ENCODE measurements at places on chromosomes 2 and 18. TPM values are rescaled to one million over a fixed set of nuclear protein-coding genes. Genes with fewer than 3 reads are reported as not detected.
A peak's percentile ranks its signal among the peaks of the same experiment; 100 is the strongest.

The CDH7 gene
- not detected for total RNA-seq

The KATNAL2 gene
- total RNA-seq, result 0.86 TPM

The TIGD1 gene
- total RNA-seq, result 14.6 TPM

GRCh38 chr2:199460101-199460671 is 2.4 kb upstream of the SATB2 start:
- no peak for DNase-seq
- H3K27me3 ChIP-seq, result peaks cover 43% of the 10 kb centered on the region
- peaks cover 3% of the 10 kb centered on the region for H3K36me3 ChIP-seq
- peaks cover 10% of the 10 kb centered on the region for H3K4me1 ChIP-seq
- H3K4me3 ChIP-seq, result peak overlapping the region; percentile 95

GRCh38 chr2:221724631-221725203 is 152.6 kb upstream of the EPHA4 start:
- H3K4me3 ChIP-seq, result no peak overlapping the region
- no peaks in the 10 kb centered on the region for H3K4me1 ChIP-seq
- DNase-seq, result no peak
- no peaks in the 10 kb centered on the region for H3K27me3 ChIP-seq
- H3K27ac ChIP-seq, result no peak overlapping the region

The SH3RF3 gene
- 0.27 TPM for total RNA-seq

DNA sequence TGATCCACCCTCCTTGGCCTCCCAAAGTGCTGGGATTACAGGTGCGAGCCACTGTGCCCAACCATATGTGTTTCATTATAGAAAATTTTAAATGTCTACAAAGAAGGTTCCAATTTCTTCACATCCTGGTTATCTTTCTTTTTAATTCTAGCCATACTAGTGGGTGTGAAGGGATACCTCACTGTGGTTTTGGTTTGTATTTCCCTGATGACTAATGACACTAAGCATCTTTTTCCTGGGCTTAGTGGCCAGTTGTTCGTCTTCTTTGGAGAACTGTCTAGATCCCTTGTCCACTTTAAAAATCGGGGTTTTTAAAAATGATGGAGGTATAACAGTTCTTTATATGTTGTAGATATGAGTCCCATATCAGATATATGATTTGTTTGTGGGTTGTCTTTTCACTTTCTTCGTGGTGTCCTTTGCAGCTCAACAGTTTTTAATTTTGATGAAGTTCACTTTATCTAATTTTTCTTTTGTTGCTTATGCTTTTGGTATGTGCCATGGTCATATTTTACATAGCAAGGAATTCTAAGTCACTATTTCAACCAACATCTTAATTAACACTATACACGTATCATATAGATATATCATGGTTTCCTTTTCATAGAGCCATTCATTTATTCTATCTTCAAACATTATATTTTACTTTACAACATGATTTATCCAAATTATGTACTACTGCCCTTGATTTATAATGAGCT is 135.0 kb upstream of the RIOK3 start:
- H3K4me1 ChIP-seq, result no peaks in the 10 kb centered on the region
- H3K27me3 ChIP-seq, result no peaks in the 10 kb centered on the region
- H3K27ac ChIP-seq, result no peak overlapping the region
- DNase-seq, result no peak
- no peaks in the 10 kb centered on the region for H3K36me3 ChIP-seq

GRCh38 chr18:52007105-52007504 is 332.9 kb upstream of the DCC start:
- no peak overlapping the region for H3K4me3 ChIP-seq
- H3K27ac ChIP-seq, result no peak overlapping the region
- DNase-seq, result no peak
- no peaks in the 10 kb centered on the region for H3K36me3 ChIP-seq
- no peaks in the 10 kb centered on the region for H3K4me1 ChIP-seq
- no peaks in the 10 kb centered on the region for H3K27me3 ChIP-seq

GRCh38 chr2:189142893-189143759 is 36.4 kb downstream of the COL5A2 start:
- H3K27ac ChIP-seq, result peak overlapping the region; percentile 24
- no peaks in the 10 kb centered on the region for H3K27me3 ChIP-seq
- no peak overlapping the region for H3K4me3 ChIP-seq
- peaks cover 6% of the 10 kb centered on the region for H3K4me1 ChIP-seq
- no peaks in the 10 kb centered on the region for H3K36me3 ChIP-seq

DNA sequence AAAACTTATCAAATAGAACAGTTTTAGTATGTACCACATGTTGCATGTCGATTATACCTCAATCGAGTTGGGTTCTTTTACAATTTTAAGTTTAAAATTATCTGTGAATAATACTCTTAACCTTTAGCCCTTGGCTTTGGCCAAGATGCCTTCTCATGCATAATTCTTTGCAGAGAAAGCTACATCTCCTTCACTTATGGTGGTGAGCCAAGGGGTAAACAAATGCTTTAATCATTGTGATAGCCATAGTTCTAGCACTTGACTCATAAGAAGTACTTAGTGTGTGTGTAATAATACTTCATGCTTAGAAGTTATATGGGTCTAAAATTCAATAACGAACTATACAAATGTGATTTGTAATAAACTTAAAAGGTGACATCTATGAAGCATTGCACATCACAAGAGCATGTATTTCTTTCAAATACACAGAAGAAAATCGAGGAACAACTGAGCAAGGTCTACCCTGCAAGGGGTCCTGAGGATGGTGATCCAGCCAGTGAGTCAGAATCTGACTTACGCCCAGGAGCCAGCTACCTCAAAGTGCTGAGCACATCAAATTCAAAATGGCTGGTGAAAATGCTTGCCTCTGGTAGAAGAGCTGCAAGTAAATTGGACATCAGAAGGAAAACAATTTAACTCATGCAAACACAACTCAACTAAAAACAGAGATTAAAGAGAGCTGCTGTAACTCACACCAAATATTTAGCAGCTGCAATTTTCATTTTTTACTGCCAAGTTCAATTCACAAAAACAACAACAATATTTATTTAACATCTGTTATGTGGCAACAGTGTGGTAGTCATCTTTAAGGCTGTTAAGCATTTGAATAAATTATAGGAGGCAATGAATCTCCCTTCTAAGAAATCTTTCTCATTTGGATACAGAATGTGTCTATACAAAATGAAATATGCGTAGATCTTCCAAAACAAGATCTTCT is 23.8 kb upstream of the TTC39C start:
- no peaks in the 10 kb centered on the region for H3K36me3 ChIP-seq
- peak overlapping the region; percentile 1 for H3K4me3 ChIP-seq
- peak overlapping the region; percentile 96 for H3K27ac ChIP-seq
- no peaks in the 10 kb centered on the region for H3K27me3 ChIP-seq
- H3K4me1 ChIP-seq, result peaks cover 40% of the 10 kb centered on the region

DNA sequence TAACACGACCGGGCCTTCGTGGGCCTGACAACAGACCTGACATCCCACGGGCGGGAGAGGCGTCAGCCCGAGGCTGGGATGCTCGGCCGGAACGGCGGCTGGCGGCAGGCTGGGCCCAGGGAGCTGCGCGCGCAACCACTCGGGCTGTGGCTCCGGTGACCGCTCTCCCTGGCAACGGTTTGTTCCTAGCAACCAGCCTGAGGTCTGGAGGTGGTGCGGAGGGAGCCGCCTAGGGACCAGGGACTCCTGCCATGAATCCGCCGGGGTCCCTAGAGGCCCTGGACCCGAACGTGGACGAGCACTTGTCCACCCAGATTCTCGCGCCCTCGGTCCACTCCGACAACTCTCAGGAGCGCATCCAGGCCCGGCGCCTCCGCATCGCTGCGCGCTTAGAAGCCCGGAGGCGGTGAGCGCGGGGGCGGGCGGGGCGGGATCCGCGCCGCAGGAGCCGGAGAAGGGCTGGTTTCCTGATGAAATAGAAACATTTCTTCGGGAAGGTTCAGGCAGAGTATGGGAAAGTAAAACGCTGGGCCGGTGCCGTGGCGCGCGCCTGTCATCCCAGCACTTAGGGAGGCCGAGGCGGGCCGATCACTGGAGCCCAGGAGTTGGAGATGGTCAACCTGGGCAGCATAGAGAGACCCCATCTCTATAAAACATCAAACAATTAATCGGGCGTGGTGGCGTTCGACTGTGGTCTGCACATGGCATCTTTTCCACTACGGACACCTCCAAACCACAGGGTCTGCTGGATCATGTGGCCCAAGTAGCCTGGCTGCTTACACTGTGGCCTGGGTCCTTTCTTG is at the start of gene DRC1:
Gene DRC1 (plus strand): TSS at position 182 of the 803 bp plus-strand sequence. CDS start 70 bp downstream, at position 252.
- DNase-seq, result no peak
- H3K4me3 ChIP-seq, result no peak within 1 kb of the TSS
- H3K4me1 ChIP-seq, result peaks cover 3% of the 10 kb centered on the region
- H3K27me3 ChIP-seq, result peaks cover 15% of the 10 kb centered on the region

DNA sequence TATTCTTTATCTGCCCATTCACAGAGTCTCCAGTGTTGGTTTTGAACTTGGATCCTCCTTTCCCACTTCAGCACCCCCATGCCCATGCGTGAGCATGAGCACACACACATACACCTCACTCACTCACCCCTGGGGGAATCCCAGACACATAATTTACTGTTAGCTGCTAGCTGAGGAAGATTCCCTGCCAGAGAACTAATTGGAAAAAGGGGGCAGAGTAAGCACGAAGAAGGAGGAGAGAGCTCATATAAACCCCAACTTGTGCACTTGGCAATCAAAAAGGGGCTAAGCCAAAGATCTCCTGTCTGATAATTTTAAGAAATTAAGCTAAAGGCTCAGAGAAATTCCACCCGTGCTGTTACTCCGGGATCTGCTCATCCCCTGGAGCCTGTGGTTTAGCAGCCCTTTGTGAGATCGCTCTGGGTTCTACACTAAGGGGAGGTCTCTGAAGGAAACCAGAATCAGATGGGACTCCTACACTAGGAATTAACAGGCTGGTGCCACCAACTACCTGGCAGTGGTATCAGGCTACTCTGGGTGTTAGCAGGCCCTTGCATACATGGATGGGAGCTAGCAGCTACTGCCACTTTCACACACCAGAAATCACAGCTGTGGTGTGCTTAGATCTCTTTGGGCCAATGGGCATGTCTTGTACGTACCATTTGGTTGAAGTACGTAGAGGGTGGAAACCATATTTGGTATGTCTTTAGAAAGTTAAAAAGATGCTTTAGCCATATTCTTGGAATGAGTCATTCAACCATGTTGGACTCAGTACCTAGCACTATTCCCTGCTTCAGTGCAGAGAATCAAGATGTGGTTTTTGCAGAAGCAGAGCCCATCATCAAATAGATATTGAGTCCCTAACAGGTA is 95.6 kb upstream of the SLC14A2 start:
- no peak overlapping the region for H3K4me3 ChIP-seq
- no peak overlapping the region for H3K27ac ChIP-seq
- no peak for DNase-seq
- H3K36me3 ChIP-seq, result no peaks in the 10 kb centered on the region
- H3K27me3 ChIP-seq, result peaks cover 27% of the 10 kb centered on the region

The BOLL gene
- total RNA-seq, result not detected

DNA sequence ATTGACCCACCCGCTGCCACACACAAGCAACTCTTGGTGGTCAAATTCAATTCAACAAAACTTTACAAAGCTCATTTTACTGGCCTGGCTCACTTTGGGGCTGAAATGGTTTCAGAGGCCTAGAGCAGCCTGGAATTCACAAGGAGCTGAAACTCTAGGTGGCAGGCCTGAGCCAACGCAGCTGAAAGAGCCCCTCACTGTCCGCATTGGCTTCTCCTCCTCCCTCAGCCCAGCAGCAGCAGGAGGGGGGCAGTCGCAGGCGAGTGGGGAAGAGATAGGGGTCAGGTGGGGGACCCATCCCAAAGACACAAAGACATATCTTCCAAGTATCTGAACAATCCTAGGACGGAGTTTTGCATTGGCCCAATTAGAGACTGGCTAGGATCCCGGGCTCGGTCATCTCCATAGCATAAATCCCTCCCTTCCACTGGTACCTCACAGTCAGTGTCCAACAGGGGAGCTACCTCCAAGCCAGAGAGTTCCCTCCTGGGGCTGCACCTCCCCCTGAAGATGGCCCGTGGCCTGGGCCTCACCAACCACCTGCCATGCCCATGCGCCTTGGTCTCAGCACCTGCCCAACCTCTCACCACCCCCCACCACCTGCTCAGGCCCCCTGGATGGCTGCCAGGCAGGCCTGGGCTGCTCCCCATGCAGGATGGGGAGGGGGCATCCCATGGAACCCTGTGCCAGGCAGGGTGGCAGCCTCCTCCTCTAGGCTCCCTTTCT is 113.4 kb downstream of the ZBTB7C start:
- H3K27me3 ChIP-seq, result peaks cover 11% of the 10 kb centered on the region
- H3K27ac ChIP-seq, result no peak overlapping the region
- H3K4me3 ChIP-seq, result no peak overlapping the region
- H3K4me1 ChIP-seq, result peaks cover 7% of the 10 kb centered on the region

DNA sequence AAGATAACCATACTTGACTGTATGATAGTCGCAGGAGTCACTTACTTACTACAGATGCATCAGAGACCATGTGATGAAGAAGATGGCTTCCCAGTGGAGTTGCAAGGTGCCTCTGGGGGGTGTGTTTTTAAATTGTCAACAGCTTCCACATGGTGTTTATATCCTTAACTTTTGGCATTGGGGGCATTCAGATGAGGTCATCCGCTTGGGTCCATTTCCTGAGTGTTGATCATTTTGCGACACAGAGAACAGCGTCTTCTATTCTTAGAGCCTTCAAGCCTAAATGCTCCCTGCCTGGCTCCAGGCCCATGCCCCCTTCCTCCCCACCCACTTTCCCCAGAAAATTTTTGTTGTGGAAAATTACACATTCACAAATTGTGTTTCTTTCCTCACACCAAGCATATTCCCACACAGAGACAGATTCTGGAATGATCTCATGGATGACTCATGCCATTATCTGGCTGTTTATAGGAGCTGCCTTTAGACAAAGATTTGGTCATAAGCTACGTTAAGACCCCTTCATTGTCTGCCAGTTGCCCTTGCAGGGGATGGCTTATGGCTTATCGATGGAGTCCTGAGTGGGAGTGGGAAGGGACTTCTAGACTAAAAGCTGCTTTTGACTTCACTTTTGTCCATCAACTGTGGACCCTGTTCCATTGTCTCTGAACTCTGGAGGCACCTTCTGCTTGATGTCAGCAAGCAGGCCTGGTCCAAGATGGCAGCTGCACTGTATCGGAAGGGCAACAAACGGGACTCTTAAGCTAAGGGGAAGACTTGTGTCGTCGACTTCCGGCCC is 91.8 kb downstream of the CABLES1 start:
- H3K4me1 ChIP-seq, result peaks cover 9% of the 10 kb centered on the region
- H3K27ac ChIP-seq, result peak overlapping the region; percentile 95
- no peak overlapping the region for H3K4me3 ChIP-seq
- no peaks in the 10 kb centered on the region for H3K27me3 ChIP-seq

GRCh38 chr2:74493546-74493945 is 5.9 kb downstream of the LBX2 start:
- H3K4me3 ChIP-seq, result no peak overlapping the region
- H3K4me1 ChIP-seq, result peaks cover 16% of the 10 kb centered on the region
- H3K36me3 ChIP-seq, result peaks cover 11% of the 10 kb centered on the region
- peaks cover 11% of the 10 kb centered on the region for H3K27me3 ChIP-seq
- DNase-seq, result no peak

The DNPEP gene
- 107 TPM for total RNA-seq

The MC2R gene
- not detected for total RNA-seq

The MSTN gene
- 0.10 TPM for total RNA-seq

The SLC9A4 gene
- 0.18 TPM for total RNA-seq

- peaks cover 17% of the 10 kb centered on the region for H3K4me1 ChIP-seq
- H3K27ac ChIP-seq, result no peak overlapping the region
- H3K4me3 ChIP-seq, result no peak overlapping the region
- H3K27me3 ChIP-seq, result no peaks in the 10 kb centered on the region
- peaks cover 4% of the 10 kb centered on the region for H3K36me3 ChIP-seq
Observed at GRCh38 chr18:49178321-49178720, 227.6 kb upstream of the SMAD7 start.

- peak; percentile 24 for DNase-seq
- H3K4me3 ChIP-seq, result no peak overlapping the region
- H3K36me3 ChIP-seq, result peaks cover 8% of the 10 kb centered on the region
- H3K27me3 ChIP-seq, result peaks cover 10% of the 10 kb centered on the region
Observed at GRCh38 chr2:75064691-75065396, 106.4 kb downstream of the POLE4 start.

- H3K4me3 ChIP-seq, result no peak overlapping the region
- no peak overlapping the region for H3K27ac ChIP-seq
- H3K27me3 ChIP-seq, result peaks cover 33% of the 10 kb centered on the region
- peaks cover 2% of the 10 kb centered on the region for H3K4me1 ChIP-seq
Observed at GRCh38 chr2:191831410-191831994, 15.4 kb downstream of the CAVIN2 start.

All from T-helper 17 cell (primary cell).